ENCODE measurements at places on chromosomes 4 and X.

DNA sequence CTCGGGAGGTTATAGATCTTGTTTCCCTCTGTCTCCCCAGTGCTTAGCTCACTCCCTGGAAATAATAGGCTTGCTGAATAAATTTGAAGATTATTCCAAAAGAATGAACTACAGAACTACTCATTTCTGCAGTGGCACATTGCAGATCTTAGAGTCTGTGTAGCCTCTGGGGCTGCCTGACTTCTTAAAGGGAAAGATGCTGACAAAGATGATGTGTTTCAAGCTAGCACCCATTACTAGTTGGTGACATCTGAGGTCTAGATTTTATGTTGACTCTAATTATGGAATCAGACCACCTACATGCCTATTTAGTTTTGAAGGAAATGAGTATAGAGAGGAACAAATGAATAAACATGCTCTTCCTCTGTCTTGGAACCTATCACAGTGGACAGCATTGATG is 123.7 kb upstream of the KCNIP4 start:
- DNase-seq, result no peak

DNA sequence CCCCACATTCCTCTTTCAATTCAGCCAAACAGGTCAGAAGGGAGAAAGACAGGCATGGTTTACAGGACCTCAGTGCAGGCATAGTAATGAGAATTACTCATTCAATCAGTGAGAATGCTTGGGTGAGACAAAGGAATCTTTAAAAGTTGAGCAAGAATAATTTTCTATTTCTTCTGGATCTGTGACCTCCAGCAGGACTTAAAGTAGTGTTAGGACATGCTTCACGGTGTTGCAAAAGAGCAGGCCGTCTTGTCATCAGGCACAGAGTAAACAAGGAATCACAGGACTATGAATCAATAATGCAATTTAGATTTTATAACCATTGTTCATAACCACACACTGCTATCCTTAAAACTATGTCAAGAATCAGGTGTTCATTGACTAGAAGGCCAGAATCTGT is 130.6 kb upstream of the GLRA2 start:
- peak; percentile 41 for DNase-seq

DNA sequence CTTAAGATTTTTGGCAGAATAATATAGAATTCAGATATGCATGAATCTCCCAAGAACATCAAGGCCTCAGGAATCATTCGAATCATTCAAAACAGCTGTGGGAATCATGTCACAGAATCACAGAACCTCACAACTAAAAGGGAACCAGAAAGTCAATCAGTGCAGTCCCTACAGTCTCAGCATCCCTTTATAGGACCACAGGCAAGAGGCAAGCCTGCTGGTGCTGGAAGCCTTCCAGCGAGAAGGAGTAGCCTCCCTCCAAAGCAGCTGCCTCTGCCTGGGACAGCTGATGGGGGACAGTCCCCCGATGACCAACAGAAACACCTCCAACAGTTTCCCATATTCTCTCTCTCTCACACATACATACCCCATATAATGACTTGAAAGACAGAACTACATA is 20.7 kb downstream of the QDPR start:
- no peak for DNase-seq

DNA sequence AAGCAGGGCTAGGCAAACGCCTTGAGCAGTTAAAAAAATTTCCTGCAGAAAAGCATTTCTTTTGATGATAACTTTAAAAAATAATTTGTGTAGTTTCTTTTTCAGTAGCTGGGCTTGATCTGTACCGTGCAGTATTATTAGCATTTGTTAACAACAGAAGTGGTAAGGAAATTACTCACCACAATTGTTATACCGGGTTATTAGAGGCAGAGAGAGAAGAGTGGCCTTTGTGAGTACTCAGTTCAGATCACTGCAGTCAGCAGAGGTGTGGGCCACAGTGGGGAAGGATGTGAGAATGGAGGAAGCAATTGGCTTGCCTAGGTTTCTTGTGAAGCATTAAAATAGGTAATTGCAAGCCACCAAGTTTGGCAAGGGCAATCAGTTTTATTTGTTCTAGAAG is 14.3 kb upstream of the IL21 start:
- no peak for DNase-seq

DNA sequence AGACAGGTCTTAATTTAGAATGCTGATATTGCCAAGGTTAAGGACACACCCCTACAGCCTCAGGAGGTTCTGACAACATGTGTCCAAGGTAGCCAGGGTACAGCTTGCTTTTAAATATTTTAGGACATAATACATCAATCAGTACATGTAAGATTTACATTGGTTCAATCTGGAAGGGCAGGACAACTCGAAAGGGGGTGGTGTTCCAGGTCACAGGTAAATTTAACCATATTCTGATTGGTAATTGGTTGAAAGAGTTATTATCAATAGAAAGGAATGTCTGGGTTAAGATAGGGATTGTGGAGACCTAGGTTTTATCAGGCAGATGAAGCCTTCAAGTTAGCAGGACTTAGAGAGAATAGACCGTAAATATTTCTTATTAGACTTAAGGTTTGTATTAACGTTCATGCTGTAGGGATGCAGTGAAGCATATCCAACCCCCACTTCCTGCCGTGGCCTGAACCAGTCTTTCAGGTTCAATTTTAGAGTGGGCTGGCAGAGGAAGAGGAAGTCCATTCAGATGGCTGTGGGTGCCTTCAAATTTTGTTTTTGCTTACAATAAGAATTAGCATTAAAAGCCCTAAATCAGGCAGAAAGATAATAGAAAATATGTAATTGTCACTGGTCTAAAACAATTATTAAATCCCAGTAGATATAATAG is 136.5 kb upstream of the GALNTL6 start:
- DNase-seq, result no peak

GRCh38 chr4:142126890-142127497 is 490.6 kb downstream of the IL15 start:
- DNase-seq, result no peak

- DNase-seq, result no peak
Observed at GRCh38 chr4:74997948-74998729, 65.2 kb downstream of the PARM1 start.

DNA sequence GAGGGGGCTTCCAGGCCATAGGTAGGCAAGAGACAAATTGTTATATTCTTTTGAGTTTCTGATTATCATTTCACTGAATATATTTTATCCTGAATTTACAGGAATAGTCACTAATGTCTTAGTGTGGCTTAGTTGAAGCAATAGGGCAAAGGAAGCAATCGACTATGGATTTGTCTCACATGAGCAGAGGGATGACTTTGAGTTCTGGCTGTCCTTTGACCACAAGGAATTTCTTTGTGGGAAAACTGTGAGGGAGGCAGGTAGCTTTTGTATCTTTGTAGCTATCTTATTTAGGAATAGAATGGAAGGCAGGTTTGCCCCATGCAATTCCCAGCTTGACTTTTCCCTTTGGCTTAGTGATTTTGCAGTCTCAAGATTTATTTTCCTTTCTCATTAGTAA is 207.3 kb upstream of the ANXA10 start:
- no peak for DNase-seq

DNA sequence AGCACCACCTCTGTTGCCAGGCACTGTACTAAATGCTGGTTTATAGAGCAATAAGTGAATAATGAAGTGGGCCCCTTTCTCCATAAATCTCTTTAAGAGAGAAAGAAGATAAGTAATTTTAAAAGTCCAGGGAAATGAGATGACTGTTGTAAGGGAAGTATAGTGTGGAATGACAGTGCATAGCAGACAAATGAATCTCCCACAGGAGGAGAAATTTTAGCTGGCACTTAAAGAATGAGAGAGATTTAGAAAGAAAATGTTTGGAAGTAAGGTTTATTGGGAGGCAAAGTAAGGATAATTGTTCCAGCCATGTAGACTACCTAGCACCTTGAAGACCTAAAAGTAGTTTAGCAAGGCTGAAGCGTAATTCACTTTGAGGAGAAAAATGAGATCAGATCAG is 1081.1 kb upstream of the PABPC4L start:
- DNase-seq, result no peak

GRCh38 chrX:2351999-2352995 is 148.5 kb downstream of the DHRSX start:
- DNase-seq, result peak; percentile 94

DNA sequence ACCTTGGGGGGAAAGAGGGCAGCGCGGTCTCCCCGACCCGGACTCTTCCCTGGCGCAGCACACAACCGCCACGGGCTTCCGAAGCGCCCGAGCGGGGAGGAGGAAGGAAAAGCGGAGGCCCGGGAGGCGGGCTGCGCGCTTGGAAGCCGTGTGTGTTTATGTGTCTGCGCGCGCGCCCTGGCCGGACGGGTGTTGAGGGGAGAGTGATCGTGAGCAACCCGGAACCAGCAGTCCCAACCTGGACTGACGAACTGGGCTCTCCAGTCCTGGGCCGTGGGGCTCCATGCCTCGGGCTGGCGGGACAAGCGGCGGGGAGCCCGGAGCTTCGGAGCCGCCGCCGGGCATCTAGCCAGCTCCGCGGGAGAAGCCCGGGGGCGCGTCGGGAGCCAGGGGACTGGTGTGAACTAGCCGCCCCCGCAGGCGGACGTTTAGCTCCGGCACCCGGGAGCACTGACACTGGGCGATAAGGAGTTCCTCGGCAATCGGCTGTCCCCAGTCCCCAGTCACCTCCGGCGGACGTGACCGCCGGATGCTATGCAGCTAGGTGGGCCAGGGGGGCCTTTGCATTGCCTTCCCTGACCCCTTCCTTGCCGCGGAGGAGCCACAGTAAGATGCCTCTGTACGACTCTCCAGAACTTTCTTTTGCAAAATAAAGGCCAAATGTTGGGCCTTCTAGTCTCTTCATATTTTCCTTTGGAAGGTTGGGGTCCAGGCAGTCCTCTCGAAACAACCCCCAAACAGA is 74.8 kb upstream of the BCOR start:
- DNase-seq, result no peak

DNA sequence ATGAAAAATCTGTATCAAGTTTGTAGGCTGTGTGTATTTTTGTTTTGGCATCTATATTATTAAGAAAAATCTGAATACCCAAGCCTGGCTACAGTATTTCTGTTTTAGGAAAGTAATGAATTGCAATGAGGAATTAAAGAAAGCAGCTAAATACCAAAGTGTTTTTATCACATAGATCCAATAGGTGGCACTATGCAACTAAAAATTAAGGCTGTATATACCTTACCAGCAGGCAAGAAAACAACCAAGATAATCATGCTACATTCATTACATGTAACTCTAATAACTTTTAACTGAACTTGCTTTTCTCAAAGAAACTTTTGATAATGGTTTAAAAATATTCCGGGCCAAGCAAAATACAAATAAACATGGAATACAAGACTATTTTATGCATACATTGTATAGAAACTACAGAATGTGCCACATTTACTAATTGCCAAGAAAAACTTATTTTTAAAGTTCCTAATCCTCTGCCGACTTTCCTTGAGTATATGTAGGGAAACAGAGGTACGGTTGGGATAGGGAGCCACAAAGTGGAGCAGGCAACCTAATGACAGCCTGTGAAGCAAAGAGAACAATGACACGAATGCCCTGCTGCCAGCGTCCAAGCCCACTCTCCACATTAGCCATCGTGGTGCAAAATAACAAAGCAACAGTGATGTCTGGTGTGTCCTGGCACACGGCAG is 63.7 kb downstream of the SEC24D start:
- no peak for DNase-seq

DNA sequence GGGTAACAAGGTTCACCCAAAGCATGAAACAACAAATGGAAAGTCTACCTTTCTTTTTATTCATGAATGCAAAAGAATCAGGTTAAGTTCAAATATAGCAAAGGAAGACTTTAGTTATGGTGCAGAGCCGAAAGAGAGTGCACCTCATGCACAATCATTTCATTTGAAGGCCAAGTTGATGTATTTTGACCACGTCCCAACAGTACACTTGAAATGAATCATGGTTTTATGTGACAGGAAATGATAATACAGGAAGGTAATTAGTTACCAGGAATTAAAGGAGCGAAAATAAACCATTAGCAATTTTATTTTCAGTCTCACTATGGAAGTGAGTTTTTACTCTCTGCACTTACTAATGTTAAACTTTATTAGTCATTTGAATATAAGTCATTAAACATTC is 281.2 kb upstream of the DIAPH2 start:
- DNase-seq, result no peak

GRCh38 chr4:99690990-99691389 is 33.4 kb upstream of the C4orf54 start:
- no peak for DNase-seq

DNA sequence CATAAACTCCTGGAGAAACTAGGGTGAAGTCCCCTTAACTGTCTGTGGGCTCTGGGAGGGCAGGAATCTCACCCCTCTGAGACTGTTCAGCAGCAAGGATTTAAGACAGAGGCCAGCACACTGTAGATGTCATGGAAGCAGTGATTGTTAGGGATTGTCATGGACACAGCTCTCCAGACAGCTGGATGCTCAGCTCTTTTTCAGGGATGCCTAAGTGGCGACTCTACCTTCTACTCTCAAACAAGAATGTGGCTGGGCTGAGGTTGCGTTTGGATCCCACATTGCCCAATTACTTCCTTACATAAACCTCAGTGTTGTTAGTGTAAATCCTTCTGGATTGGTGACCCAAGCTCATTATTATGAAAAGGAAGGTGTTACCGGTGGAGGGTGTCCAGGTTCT is 291.9 kb upstream of the VCX3A start:
- no peak for DNase-seq

- no peak for DNase-seq
Observed at GRCh38 chr4:48899432-48899749, 7.2 kb downstream of the OCIAD2 start.

DNA sequence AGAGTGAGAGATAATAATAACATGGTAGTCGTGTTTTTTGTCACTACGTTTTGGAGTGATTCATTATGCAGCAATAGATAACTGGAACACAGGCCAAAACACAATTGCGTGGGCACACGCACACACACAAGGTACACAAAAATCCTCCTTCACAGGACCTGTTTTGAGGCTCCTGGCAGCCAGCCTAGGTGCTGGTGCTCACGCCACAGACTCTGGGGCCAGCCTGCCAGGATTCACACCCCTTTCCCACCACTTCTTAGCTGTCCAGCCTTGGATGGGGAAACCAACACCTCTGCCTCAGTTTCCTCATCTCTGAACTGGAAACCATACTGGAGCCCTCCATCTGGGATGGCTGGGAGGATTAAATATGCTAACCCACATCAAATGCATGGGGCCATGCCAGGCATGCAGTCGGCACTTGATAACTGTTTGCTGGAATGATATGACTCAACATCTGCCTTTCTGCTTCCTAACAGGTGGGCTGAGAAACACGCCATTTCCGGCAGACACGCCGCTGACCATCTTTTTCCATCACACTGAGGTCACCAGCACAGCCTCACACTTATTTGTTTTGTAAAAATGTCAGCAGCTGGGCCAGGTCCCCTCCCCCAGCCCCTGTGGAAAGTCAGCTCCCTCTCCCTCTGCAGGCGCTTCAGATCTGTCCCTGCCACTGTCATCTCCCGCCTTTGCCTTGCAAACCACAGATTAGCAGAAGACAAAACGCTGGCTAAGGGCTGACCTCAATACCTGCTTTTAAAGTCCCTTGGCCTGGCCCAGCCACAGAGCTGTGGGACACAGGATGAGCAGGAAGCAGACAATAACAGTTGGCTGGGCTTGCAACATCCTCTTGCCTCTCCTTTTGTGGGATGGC is 237.5 kb downstream of the BCOR start:
- no peak for DNase-seq

- no peak for DNase-seq
Observed at GRCh38 chr4:155207534-155208257, 740 bp upstream of the NPY2R start.

GRCh38 chrX:124269881-124270280 is 62.6 kb upstream of the TEX13D start:
- DNase-seq, result no peak
